ENCODE measurements at places on chromosomes 6 and 20. TPM values are rescaled to one million over a fixed set of nuclear protein-coding genes. Genes with fewer than 3 reads are reported as not detected.

DNA sequence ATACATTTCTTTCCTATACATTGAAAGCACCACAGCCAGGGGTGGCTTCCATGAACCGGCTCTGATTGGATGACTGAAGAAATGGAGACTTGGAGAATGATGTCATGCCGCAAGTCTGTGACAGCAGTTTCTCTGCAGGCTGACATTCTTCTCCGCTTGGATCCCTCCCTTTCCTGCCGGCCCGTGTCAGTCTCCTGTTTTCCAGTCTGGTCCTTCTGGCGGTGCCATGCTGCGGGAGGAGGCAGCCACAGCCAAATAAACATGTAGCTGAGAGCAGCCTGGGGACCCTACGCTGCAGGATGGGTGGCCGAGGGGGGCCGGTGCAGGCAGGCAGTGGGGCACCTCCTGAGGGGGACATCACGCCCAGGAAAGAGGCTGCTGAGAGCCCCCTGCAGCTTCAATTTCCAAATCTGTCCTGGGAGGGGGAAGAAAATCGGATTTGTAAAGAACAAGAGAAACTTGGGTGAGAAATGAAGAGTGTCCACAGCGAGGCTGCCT lies 178.0 kb downstream of the TAF4 start:
- H3K27ac ChIP-seq, result no peak overlapping the region
- H3K4me3 ChIP-seq, result no peak overlapping the region
- DNase-seq, result no peak
- H3K36me3 ChIP-seq, result no peaks in the 10 kb centered on the region

CLPSL1 gene
- total RNA-seq, result not detected

GRCh38 chr20:33773412-33774089 lies 37.6 kb upstream of the CHMP4B start:
- no peak for DNase-seq
- no peaks in the 10 kb centered on the region for H3K27me3 ChIP-seq
- H3K4me1 ChIP-seq, result peaks cover 25% of the 10 kb centered on the region
- no peak overlapping the region for H3K27ac ChIP-seq
- no peak overlapping the region for H3K4me3 ChIP-seq

BMP7 gene
- not detected for total RNA-seq

Data from Calu3 (cell line).